ENCODE measurements at places on chromosomes 12 and 14.

DNA sequence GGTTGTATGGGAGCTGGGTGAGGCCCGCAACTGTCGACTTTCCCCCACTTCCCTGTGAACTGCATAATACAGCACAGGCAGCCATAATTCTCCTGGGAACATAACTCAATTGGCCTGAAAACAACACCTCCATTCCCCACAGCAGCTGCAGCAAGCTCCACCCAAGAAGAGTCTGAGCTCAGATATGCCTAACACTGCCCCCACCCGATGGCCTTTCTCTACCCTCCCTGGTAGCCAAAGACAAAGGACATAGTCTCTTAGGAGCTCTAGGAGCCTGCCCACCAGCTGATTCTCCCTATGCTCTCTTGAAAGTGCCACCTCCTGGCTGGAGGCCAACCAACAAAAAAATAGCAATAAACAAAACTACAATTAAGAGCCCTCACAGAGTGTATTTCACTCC lies 542.7 kb upstream of the LMO3 start:
- no peak for DNase-seq

DNA sequence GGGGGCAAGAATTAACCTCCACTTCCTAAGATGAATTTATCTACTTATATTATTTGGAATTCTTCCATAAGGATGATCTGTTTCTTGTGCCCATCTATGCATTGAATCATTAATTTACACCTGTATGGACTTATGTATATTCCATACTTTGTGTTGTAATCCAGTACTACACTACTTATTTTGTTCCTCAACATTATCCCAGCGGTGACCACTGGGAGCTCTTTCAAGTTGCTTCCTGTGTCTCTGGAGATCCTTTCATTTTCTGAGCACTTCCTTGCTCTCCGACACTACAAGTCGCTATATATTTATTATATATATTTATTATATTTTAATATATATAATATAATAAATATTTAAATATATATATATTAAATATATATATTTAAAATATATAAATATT lies 54.9 kb upstream of the SCN8A start:
- no peak for DNase-seq

DNA sequence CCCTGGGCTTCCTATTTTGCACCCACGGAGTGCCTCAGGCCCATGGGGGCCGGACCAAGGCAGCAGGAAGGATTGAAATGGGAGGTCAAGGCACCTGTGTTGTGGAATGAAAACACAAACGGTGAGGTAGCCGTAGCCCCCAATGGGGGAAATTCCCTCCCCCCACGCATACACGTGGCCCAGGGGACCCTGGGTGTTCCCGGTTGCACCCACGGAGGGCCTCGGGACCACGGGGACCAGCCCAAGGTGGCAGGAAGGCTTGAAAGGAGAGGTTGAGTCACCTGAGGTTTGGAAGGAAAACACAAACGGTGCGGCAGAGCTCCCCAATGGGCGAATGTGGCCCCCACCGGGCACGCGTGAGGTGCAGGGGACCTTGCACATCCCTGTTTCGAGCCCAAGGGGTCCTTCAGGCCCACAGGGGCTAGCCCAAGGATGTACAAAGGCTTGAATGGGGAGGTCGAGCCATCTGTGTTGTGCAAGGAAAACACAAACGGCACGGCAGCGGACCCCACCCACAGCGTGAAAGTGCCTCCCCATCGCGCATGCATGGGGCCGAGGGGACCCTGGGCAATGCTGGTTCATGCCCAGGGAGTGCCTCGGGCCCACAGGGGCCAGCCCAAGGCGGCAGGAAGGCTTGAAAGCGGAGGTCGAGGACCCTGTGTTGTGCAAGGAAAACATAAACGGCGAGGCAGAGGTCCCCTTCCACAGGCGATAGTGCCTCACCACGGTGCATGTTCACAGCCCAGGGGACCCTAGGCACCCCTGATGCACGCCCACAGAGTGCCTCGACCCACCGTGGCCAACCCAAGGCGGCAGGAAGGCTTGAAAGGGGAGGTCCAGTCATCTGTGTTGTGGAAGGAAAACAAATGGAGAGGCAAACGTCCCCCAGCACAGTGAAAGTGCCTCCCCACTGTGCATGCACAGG lies 376.7 kb downstream of the ALG10 start:
- no peak for DNase-seq

GRCh38 chr14:51328064-51328771 lies 88.2 kb downstream of the TMX1 start:
- DNase-seq: no peak

DNA sequence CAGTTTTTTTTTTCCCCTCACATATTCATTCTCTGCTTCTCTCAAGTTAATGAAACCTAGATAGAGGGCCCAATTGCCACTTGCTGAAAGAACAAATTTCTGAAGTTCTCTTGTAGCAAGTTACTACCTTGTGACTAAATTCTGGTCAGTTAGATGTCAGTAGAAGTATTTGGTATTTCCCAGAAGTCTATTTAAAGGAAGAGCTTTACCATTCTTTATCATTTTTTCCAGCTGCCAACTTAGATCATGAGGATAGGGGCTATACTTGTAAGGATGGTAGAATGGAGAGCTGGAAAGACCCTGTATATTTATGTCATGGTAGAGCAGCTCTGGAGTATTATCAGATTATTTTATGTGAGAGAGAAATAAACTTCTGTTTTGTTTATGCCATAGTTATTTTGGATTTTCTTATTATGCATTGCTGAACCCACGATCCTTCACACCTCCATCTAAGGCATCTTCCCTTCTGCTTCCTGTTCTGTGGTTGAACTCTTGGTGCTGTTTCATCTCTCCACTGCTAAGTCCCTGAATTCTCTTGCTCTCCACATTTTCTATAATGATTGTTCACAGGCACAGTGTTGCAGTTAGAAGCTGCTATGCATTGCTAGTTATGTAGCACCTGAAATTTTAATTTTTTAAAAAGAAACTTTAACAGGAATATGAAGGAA lies 25.9 kb downstream of the FUT8 start:
- DNase-seq: no peak

GRCh38 chr14:87805315-87805723 lies 187.7 kb downstream of the GALC start:
- peak; percentile 2 for DNase-seq

DNA sequence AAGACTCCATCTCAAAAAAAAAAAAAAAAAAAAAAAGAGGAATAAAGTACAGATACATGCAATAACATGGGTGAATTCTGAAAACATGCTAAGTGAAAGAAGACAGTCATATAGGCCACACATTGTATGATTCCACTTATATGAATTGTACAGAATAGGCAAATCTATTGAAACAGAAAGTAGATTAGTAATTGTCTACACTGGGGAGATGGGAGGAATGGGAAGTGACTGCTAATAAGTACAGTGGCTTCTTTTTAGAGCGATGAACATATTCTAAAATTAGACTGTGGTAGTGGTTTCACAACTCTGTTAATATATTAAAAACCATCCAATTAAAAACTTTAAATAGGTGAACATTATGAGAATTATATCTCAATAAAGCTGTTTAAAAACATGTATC lies 74.4 kb downstream of the ANKS1B start:
- no peak for DNase-seq

DNA sequence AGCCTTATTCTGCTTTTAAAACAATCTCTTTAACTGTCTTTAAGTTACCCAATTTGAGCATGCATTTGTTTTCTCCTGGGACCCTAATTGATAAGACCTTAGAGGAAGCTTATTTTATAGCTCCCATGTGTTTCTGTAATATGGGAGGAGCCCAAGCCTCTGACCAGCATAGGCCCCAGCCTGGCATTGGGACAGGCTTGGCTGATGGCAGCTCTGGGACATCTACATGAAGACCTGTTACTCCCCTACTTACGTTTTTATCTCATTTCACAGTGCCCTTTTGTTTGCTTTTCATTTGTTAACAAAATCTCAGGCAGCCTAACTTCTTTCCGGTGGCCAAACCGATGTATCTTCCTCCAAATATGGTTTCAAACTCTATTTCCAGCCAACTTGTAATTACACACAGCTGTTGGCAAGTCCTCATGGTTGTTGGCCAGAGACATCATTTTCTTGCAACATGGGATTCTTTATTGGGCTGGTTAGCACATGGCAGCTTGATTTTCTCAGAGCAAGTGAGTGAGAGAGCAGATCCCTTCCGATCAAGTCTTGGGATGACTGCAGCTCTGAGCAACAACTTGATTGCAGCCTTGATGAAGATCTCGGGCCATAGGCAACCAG lies 1117.5 kb downstream of the AACS start:
- no peak for DNase-seq

DNA sequence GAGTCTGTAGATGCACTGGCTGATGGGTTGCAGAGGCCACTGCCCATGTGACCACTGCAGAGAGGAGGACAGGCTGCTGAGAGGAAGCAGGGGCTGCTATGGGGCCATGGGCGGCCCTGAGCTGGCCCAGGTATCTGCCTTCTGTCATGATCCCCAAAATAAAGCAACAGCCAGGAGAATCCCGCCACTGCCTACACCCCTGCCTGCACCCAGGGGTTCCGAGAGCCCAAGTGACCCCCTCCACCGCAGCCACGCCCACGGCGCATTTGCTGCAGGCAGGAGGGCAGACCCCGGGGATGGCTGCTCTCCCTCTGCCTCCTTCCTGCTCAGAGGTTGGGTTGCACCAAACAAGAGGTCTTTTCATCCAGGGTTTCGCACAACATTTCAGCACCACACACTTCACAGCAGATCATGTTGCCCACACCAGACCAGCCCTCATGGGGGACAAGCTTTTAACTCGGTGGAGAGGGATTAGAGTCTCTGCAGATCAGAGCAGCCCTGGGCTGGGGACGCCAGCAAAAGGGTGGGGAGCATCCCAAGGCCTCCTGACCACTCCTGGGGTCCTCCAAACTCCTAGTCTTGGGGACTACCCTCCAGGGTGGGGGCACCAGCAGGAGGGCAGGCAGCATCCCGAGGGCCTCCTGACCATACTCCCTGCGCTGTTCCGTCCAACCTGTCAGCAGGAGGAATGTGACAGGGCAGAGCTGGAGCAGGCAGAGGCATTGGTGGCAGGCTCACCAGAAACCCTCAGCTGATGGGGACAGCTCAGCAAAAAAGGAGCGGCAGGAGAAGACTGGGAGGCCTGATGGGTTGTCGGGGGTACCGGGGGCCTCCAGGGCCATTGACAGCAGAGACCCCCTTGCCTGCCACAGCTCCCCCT lies 14.1 kb downstream of the CCDC85C start:
- DNase-seq: no peak

GRCh38 chr12:1878214-1878613 lies 40.2 kb downstream of the CACNA2D4 start:
- no peak for DNase-seq

DNA sequence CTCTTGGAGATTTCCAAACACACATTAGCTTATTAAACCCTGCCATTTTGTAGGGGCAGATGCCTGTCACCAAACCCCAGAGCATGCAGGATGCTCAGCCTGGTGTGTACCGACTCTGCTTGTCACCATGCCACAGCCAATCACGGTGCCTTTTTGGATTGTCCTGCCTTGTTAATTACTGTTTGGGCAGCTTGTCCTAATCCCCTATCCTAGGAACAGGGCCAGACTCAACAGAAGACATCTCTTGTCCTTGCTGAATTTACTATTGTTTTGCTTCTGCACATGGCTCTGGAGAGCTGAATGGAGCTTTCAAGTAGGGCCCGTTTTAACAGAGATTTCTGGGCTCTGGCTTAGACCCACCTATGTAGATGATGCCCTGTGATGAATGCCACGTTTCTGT lies 388.5 kb downstream of the AACS start:
- DNase-seq: no peak

- no peak for DNase-seq
These were observed 29.1 kb downstream of the CDC42BPB start for GRCh38 chr14:103028161-103028767.

DNA sequence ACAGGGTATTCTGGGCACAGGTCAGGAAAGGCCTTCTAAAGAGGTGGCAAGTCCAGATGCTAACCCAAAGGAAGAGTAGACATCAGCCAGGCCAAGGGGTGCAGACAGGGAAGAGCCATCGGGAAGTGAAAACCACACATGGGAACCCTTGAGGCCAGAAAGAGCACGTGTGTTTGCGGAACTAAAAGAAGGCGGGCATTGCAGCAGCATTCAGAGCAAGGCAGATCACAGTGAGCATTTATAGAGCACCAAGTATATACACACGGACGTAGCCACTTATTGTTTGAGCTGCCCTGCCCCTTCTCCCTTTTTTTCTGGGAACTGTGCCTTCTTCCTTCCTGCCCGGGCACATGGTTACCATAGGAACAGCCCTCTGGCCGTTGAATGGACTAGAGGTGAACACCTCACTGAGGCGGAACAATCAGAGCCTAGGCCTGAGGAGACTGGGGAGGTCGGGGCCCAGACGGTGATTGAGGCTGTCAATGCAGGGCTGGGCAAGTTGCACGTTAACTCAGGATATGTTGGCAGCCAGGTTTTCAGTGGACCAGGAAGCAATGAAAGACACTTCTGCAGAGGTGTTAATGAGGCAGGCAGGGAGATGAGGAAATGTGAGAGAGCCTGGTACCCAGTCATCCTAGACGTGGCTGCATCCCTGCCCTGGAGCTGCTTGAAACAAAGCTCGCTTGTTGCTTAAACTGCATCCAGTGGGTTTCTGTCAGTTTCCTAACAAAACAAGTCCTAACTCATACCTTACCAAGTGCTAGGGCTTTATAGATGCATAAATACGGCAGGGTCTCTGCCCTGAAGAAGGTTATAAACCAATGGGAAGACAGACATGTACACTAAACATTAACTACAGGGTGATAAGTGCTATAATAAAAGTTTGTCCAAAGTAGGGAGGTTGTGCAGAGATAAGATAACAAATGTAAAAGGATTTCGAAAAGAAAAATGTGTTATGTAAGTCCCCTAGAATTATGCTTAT lies 34.2 kb downstream of the MOAP1 start:
- no peak for DNase-seq

DNA sequence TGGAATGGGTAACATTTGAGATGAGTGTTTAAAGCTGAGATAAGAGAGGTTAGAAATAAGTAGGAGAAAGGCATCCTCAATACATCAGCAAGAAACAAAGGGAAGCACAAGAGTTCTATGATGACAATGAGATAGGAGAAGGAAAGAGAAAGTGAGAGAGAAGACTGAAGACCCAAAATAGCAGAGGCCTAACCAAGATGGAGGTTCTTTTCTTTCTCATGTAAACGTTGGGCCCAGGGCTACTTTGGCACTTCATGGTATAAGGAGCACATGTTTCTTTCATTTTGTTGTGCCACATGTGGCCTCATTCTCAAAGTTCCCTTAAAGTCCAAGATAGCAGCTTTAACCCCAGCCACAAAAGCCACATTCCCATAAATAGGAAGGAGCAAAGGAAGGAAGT lies 120.5 kb upstream of the RMST start:
- DNase-seq: no peak

DNA sequence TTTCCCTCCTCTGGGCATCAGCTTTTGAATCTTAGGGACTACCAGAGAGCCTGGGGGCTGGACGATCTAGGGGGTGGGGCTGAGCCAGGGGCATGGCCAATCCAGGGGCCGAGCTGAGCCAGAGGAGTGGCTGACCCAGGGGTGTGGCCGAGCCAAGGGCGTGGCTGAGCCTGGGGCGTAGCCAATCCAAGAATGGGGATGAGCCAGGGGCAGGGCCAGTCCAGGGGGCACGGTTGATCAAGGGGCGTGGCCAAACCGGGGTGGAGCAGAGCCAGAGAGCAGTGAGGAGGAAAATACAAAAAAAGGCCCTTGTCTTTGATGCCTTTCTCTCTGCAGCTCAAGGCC lies 219.3 kb upstream of the NOS1 start:
- DNase-seq: no peak

- no peak for DNase-seq
These were observed 30.6 kb downstream of the MVK start for GRCh38 chr12:109604132-109604585.
